ENCODE measurements at places on chromosomes 5 and 9. TPM values are rescaled to one million over a fixed set of nuclear protein-coding genes. Genes with fewer than 3 reads are reported as not detected.

Gene HACD4
- total RNA-seq: 0.24 TPM

- no peak for DNase-seq
These were observed 498.0 kb downstream of the PRDM9 start for GRCh38 chr5:24005384-24005783.

Gene CRB2
- total RNA-seq: not detected

GRCh38 chr9:78167356-78167755, 68.5 kb upstream of the CEP78 start:
- no peak for DNase-seq
